ENCODE measurements at places on chromosomes 4 and X.

- no peak for DNase-seq
Measured at GRCh38 chrX:30920271-30920670, 31.2 kb upstream of the TAB3 start.

DNA sequence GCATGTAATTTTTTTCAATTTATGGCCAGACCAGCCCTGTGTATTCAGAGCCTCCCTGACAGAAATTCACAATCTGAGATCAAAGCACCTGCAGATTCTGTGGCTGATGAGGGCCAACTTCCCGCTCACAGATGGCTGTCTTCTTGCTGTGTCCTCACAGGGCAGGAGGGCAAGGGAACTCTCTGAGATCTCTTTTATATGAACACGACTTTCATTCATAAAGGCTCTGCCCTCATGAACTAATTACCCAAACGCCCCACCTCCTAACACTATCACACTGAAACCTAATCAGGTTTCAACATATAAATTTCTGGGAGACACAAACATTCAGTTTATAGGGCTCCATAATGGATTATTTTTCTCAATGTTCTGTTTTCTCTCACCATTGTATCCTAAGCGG, 192.6 kb downstream of the NWD2 start:
- DNase-seq, result no peak

- no peak for DNase-seq
Measured at GRCh38 chr4:38869511-38869910, 1.9 kb downstream of the FAM114A1 start.

GRCh38 chr4:94426783-94427182, 25.0 kb upstream of the PDLIM5 start:
- DNase-seq, result no peak

DNA sequence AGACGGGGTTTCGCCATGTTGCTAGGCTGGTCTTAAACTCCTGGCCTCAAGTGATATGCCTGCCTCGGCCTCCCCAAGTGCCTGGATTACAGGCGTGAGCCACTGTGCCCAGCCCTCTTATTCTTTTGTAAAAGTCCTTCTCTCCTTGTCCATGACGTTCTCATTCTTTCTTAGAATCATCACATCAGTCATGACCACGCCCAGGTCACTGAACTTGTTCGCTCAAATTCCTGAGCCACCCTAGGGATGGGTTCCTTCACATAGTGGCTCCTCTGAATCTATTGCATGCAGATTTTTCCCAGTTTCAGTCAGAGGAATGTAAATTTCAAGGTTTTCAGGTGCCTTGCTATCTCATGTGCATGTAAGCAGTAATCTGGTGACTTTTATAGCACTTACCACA, 15.7 kb downstream of the JADE1 start:
- DNase-seq, result no peak

DNA sequence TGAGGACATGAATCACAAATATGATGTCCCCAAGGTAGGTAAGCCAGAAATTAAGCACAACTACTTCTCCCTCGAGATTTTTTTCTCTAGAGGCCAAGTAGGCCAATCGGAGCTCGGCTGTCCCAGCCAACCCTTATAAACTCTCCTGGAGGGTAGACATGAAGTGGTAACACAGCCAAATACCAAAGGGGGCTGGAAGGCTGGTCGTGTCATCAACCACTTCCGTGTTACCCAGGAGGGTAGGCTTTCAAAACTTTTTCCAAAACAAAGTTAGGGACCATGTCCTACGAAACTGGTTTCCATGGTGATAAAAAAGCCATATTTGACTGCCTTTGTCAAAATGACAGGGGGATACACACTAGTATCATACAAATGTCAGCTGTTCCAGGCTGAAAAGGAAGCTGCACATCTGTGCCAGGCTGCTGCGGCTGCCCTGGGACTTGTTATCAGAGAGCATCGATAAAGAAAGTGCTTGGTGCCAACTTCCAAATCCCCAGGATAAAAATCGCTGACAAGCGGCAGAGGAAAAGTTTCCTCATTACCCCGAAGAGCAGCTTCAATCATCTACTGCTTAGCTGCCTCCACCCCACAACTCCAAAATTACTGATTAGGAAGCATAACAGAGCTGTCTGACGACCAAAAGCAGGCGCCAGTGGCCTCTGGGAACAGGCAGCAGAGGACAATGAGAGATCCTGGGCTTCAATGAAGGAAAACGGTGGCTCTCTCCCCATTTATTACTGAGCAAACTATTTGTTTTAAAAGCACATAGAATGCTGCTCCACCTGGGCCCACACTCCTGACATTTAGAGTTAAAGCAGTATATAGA, 20.8 kb downstream of the BCOR start:
- DNase-seq, result no peak

DNA sequence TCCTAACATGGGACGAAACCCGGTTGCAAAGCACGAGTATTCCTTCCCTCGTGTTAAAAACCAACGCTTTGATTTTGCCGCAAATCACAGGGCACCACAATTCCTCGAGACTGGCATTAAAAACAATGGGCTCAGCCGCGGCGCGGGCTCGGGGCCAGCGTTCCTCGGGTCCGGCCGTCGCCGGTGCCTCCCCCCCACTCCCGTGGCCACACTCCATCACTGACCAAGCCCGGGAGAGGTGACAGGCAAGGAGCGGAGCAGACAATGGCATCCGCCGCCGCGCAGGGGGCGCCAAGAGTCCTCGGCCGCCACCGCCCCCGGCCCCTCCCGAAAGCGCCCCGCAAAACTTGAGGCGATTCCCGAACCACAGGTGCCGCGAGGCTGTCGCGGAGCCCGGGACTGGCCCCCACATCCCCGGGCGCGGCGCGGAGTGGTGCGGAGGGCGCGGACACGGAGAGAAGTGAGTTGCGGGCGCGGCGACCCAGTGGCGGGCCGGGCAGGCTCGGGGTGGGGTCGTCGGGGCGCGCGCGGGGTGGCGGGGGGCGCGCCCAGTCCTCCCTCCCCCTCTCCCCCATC, 445 bp downstream of the AP1S2 start:
- DNase-seq, result no peak

GRCh38 chr4:118113220-118113619, 78.9 kb downstream of the NDST3 start:
- no peak for DNase-seq

DNA sequence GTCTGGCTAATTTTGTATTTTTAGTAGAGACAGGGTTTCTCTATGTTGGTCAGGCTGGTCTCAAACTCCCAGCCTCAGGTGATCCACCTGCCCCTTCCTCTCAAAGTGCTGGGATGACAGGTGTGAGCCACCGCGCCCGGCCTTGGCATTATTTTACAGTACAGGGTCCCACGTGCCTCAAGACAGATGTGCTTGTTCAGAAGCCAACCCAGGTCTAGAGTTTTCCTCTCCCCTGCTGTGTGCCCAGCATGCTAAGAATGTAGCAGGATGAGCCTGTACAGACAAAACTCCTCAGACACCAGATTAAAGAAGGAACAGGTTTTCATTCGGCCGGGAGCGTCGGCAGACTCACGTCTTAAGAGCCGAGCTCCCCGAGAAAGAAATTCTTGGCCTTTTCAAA, 42.2 kb downstream of the CRLF2 start:
- no peak for DNase-seq

GRCh38 chr4:81418572-81418971, 53.1 kb downstream of the RASGEF1B start:
- no peak for DNase-seq

DNA sequence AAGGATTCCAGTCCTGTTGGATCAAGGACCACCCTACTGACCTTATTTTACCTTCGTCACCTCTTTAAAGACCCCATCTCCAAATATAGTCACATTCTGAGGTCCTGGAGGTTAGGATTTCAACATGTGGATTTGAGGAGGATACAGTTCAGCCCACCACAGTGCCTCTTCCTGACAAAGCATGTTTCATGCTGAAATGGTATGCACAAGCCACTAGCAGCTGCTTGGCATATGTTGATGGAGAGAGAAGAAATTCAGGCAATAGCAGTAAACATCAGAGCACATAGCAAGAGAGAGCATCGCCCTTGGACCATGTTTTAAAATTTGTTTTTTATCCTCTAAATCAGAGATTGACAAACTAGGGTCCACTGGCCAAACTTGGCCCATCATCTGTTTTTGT, 172.1 kb downstream of the PRKX start:
- no peak for DNase-seq

DNA sequence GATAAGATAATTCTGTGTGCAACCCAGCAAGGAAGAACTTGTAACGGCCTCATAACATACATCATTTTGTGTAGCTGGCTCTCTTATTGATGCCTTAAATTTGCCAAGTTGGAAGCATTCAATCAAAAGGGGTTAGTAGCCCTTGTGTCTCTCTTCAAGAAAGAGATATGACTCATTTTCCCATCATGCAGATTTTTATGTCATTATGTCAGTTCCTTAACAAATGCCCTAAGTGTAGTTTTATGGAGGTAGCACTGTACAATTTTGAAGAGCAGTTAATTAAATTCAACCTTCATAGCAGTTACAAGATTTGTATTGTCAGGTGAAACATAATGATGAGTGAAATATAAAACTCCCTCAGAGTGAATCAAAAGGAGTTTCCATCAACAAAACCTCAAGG, 215.6 kb downstream of the GRIA3 start:
- no peak for DNase-seq

DNA sequence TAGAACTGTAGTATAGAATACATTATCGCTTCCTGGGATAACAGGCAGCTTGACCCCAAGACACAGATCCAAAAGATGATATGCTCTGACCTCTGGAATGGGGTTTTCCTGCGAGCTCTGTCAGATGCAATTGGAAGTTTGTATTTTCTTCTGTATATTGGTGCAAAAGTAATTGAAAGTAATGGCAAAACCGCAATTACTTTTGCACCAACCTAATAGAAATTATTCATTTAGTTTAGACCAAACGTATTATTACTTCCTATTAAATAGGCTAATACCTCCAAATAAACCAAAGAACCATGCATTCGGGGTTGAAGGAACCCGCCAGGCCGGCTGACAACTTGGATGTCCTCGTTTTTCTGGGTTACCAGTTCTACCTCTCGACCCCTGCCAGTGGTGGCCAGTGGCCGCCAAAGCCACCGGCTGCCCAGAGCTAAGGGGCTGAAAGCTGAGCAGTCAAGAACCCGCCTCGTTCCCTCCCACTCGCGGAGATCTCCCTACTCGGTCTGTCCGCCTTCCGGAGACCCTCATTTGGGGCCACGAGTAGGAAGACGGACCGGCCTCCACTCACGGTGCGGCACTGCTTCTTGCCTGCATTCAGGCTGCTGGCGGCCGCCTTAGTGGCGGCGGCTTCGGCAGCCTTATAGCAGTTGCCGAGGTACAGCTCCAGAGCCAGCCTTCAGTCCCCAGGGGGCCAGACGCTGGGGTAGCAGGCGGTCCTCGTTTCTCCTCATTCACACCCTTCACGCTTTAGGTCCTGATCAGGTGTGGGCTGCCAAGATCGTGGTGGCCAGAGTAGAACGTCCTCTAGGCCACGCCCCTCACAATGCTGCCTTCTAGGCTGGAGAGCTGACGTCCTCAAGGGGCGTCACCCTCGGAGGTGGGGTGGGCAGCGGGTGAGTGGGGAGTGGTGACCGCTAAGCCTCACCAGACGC, 121.9 kb downstream of the RBMX2 start:
- DNase-seq, result peak; percentile 20

DNA sequence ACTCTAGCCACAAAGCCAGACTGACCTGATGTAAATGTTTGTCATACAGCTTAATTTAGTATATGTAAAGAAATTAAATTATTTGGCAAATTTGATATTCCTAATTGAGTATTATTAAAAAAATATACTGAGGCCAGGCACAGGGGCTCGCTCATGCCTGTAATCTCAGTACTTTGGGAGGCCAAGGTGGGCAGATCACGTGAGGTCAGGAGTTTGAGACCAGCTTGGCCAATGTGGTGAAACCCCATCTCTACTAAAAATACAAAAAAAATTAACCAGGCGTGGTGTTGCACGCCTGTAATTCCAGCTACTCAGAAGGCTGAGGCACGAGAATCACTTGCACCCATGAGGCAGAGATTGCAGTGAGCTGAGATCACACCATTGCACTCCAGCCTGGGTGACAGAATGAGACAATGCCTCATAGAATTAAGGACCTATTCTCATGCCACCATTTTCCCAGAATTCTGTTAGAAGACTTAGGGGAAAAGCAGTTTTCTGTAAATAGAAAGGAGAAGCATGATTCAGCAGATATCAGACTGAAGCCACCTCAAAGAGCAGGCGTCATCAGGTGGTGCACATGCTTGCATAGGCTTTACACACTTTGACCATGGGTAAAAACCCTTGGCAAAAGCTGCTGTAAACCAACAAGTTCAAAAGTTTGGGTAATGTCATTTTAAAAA, 6.1 kb downstream of the UBQLN2 start:
- no peak for DNase-seq
